Retina (tissue), 1 donor: ENCODE measurements at places on chromosomes 6 and 20.

DNA sequence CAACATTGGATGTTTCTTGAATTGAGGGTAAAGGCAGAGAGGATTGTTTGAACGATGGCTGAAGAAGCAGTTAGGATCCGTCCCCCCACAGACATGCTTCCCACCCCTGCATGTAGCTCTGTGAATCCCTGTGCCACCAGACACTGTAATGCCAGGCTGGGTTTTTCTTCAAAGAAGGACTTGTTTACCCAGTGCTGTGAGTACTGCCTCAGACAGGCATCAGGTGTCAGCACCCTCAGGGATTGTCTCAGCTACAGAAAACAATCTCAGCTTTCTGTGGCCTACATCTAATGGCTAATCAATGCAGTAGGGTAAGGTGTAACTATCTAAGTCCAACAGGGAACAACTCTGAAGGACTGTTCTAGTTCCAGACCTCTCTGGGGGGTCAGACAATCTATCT lies 853.0 kb upstream of the EPHA7 start:
- DNase-seq: no peak

DNA sequence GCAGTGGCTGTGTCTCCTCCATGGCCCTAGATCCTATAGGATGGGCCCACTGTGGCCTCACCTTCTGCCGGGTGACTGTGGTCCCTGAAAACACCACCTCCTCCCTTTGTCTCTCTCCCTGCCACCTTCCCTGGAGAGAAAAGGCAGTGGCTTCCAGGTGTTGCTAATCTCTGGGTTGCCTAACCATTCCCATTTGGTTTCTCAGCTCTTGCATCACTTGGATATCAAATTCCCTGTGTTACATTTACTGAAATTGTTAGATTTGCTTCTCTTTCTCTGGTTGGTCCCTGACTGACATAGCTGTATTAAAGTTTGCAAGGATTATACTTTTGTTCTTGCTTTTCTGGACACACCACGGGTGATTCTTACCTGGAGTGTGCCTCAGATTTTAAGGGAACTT lies 9.3 kb upstream of the ZFP64 start:
- DNase-seq: no peak

- peak; percentile 56 for DNase-seq
These were observed 5.3 kb upstream of the TCP11 start for GRCh38 chr6:35146453-35146852.

DNA sequence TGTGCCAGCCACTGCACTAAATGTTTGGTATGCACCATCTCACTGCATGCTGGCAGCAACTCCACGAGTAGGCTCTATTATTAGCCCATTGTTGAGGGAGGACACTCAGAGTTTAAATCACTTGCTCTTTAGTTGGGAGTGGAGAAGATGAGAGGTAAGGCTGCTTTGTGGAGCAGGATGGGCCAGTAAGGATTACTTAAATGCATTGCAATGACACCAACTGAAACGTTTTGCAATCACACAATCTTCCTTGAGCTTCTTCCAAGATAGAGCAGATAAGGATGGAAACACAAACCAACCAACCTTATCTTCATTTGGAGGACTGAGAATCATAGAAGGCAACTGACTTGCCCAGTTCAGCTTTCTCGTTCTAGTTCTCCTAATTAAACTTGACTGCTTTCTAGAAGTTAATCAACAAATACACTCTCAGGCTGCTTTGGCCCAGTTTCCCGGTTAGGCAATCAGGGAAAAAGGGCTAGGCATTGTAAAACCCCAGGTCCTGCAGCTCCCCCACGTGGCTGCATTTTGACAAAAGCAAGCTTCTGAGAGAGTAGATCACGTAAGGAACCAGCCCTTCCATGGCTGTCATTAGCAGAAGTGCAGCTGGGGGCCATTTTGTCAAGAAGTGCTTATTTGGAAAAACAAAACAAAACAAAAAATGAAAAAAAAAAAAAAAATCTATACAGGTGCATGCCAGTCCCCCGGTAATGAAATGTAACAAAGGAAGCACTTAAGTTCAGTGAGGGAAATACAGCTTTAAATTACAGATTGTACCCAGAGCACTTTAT lies 130.6 kb downstream of the BCAS1 start:
- peak; percentile 61 for DNase-seq

DNA sequence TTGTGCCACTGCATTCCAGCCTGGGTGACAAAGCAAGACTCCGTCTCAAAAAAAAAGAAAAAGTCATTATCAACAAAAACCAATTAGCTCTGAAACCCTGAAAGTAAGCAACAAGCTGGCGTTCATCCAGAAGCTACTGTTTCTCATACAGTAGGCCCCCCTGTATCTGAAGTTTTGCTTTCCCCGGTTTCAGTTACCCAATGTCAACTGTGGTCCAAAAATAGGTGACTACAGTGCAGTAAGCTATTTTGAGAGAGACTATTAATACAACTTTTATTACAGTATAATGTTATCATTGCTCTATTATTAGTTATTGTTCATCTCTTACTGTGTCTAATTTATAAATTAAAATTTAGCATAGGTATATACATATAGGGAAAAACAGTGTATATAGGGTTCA lies 135.1 kb downstream of the KIF16B start:
- no peak for DNase-seq

- DNase-seq: peak; percentile 93
These were observed at the start of gene HSD17B8 for GRCh38 chr6:33204415-33205190. TSS of gene HSD17B8 (plus strand) at chr6:33204655. CDS start at chr6:33204669, 14 bp downstream.

GRCh38 chr20:14512839-14513238 lies 175.4 kb upstream of the FLRT3 start:
- no peak for DNase-seq

DNA sequence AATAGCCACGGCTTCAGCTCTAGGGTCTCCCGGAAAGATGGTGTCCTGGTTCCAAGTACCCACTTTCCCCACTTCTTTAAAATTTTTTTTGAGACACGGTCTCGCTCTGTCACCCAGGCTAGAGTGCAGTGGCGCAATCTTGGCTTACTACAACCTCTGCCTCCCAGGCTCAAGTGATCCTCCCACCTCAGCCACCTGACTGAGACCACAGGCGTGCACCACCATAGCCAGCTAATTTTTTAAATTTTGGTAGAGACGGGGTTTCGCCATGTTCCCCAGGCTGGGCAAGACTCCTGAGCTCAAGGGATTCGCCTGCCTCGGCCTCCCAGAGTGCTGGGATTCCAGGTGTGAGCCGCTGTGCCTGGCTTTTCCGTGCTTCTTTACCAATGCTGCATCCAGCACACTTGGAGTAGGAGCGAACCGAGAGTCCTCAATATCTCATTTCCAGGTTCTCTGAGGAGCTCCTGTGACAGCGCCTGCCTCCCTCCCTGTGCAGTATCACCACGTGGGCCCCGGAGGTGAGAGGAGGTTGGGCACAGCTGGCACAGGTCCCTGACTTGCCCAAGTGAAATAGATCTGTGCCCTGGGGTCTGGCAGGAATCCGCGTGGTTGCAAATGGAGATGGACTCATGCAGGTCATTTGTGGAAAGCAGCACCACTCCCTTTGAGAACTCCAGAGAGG lies 37.3 kb downstream of the EZR start:
- no peak for DNase-seq

- DNase-seq: no peak
These were observed 19.8 kb downstream of the SDC4 start for GRCh38 chr20:45328451-45328850.

DNA sequence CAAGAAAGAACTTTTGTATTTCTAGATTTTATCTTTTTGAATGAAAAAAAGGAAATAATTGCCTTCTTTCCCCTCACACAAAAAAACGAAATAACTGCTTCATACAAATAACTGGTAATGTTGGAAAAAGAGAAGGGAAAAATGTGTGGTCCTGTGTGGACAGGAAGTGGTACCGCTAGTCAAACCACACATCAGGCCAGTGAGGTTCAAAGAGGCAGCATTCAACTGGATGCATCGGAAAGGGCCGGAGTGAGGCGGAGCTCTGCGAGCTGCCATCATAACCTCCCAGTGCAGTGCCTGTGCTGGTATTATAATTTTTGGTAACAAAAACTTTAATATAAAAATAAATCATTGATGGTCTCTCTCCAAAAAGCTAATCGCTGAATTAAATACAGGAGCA lies 111.2 kb downstream of the IRF4 start:
- DNase-seq: no peak

- DNase-seq: no peak
These were observed 522.0 kb upstream of the GJE1 start for GRCh38 chr6:141610741-141611140.

- DNase-seq: no peak
These were observed 98.9 kb downstream of the PDSS2 start for GRCh38 chr6:107360476-107360875.

GRCh38 chr6:23181356-23182110 lies 612.2 kb downstream of the HDGFL1 start:
- DNase-seq: no peak

DNA sequence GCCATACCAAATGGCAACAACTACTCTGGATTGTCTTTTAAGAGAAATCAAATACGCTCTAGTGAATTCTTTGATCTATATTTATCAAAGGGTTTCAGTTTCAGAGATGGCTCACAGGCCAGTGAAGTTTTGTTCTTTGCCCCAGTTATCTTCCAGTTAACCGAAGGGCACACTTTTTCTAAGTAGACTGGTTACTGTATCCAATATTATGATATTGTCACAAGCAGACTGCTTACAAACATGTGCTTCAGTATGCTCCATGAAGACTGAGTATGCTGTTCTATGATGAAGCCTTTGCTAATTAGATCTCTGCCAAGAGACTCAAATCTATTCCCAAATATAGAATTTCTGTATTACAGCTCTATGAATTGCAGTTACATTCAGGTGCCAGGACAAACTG lies 181.1 kb downstream of the REV3L start:
- DNase-seq: no peak

DNA sequence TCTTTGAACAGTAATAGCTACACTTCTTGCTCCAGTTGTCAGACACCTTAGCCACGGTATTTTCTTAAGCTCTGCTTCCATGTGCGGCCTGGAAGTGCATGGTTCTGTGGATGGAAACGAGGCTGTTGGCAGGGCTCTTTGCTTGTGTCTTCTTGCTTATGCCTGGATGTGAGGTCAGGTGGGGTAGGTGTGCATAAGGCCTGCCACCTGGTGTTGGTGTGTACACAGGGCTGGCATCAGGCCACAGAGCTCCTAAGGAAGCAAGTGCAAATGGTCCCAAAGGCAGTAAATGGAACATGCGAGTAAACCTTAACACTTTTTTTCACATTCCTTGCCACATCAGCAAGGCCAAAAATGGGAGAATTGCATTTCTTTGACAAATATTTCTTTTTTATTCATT lies 158.1 kb upstream of the GMDS start:
- DNase-seq: no peak

GRCh38 chr6:126199466-126199865 lies 140.4 kb upstream of the CENPW start:
- DNase-seq: no peak

- DNase-seq: no peak
These were observed 23.6 kb downstream of the GTF2H5 start for GRCh38 chr6:158191761-158192160.

GRCh38 chr6:71334768-71335167 lies 46.2 kb downstream of the OGFRL1 start:
- DNase-seq: no peak

DNA sequence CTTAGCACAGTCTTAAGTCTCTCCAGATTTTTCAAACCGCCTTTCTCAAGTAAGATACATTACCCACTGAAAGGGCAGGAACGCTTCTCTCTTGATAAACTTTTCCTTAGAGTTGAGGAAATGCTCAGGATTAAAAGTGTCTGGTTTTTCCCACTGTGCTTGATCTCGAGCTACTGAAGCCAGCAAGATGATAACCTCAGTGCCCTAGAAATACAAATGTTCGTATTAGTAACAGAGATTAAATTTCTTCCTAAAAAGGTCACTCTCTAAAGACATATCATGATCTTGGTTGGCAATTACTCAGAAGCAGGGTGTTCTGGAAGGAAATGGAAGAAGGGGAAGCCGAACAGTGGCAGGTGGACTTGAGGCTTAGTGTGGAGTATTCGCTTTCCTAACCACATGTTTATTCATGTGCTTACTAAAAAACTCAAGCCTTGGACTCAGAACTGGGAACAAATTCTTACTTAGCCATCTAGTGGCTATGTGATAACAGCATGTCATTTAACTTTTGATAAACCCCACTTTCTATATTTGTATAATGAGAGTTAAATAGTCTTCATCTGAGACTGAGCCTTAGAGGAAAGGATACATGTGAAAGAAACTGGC lies 20.1 kb downstream of the C6orf141 start:
- DNase-seq: no peak

DNA sequence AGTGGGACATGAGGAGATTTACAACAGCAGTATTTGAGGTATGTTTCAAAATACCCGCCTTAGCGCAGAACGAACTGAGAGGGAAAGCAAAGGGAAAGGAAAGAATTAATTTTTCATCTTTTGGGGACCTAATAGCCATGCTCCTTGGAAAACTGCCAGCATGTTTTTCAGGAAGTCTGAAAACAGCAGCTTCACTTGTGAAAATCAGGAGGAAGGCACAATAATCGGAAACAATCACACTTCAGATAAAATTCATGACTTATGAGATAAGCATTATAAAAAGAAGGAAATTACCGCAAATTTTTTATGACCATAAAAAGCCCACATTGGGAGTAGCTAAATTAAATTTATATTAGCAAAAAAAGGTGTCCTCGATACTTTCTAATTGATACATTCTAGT lies 541.1 kb downstream of the HAO1 start:
- DNase-seq: no peak

DNA sequence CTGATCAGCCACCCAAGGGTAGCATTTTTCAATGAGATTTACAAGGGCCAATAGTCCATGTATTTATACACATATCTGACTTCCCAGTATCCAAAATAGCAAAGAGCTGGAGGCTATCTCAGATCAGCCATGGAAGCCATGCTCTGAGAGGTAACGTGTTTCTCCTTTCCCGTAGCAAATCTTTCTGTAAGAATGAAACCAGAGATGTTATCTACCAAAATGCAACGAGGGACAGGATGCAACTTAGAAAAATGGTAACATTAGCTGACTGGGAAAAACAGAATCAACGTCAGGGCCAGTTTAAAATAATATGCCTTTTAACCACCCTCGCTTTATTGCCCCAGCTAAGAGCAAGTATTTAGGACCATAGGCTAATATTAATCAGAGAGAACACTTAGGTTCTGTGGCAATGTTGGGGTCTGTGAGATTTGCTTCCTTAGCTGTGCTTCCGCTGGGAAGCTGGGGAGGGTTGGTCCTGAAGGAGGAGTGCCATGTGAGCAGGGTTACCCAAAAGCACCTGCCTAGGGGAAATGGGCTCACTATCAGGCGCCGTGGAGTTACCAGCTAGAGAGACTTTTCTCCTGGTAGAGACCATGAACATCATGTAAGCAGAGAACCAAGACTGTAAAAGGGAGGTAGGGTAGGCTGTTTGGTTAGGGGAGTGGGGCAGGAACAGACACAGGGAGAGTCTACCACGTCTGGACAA lies 1.2 kb downstream of the ZNF831 start:
- DNase-seq: no peak
